ENCODE measurements at places on chromosomes 6 and 20.

DNA sequence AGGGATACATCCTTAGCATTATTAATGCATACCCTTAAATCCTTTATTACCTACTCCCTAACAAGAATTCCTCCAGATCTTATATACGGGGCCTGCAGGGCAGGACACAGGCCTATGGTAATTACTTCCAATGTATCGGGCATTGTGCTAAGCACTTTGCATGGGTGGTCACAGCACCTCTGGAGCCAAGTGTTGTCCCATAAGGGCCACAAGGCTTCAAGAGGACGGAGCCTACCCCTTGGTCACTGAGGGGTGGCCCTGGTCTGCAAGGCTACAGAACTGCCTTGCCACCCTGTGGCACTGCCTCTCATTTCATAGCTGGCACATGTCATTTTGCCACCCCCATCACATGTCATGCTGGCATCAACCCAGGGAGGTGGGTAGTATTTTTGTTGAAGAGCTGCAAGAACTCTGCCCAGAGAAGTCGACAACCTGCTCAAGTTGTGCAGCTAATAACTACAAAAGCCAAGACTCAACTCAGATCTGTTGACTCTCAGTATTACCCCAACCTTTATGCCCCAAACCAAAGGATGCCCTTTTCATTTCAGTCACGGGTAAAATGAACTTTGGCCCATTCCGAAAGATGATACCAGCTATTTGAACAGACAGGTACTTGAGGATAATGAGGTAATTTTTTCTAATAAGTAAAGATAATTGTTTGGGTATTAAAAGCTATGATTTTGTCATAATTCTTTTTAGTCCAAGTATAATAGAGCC lies 144.1 kb upstream of the AKAP12 start:
- DNase-seq, result no peak

GRCh38 chr6:141700819-141701218 lies 431.9 kb upstream of the GJE1 start:
- peak; percentile 46 for DNase-seq

GRCh38 chr6:53567701-53568100 lies 22.8 kb upstream of the GCLC start:
- no peak for DNase-seq

- no peak for DNase-seq
Observed at GRCh38 chr6:63864061-63864460, 228.5 kb downstream of the PHF3 start.

Data from EH (cell line).